ENCODE measurements at places on chromosomes 5 and 9. TPM values are rescaled to one million over a fixed set of nuclear protein-coding genes. Genes with fewer than 3 reads are reported as not detected.
A peak's percentile ranks its signal among the peaks of the same experiment; 100 is the strongest.

DNA sequence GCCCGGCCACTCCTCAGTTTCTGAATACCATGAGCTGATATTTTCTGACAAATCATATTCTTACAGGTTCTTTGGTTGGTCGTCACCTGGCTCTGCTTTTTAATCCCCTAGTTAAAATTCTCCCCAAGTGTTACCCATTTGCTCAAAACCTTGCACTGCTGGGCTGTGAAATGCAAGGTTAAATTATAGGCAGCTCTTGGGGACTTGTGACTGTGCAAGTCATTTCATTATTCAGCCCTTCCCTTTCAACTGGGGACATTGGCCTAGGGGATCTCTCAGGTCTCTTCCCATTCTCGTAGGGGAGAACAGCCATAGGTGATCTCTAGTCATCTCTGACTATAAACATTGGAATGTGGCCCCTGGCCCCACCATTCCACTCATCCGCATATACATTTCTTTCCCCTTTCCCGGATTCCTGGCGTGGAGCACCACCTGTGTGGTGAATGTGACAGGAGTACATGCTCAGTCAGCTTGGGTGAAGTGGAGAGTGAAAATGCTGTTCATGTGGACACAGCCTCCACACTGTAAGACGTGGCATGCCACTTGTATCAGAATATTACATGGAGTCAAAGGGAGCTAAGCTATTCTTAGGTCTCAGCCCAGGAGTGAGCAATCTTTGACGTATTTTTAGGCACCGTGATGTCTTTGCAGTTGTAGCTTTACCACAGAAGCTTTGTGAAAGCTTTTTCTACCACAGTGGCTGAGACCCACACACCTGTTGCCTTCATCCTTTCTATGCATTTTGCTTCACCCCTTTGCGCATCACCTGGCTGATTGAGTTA, 386.7 kb downstream of the KDM4C start:
- peaks cover 5% of the 10 kb centered on the region for H3K4me1 ChIP-seq
- DNase-seq, result no peak
- H3K27me3 ChIP-seq, result no peaks in the 10 kb centered on the region
- no peak overlapping the region for H3K4me3 ChIP-seq

DNA sequence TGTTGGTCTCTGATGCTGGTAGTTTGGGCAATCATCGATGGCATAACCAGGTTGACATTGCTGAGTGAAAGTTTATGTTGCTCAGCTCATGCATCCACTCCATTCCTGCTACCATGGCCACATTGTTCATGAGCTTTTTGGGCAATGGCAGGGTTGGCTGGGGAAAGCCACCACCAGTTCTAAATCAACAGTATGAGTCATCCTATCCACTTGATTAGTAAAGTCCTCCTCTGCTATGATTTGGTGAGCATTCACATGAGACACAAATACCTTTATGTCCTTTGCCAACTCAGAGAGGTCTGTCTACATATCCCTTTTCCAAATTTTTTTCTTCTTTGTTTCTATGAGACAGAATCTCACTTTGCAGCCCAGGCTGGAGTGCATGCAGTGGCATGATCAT, 129.7 kb upstream of the FBN2 start:
- no peak for DNase-seq
- no peaks in the 10 kb centered on the region for H3K36me3 ChIP-seq
- H3K27me3 ChIP-seq, result no peaks in the 10 kb centered on the region
- H3K4me3 ChIP-seq, result no peak overlapping the region
- no peaks in the 10 kb centered on the region for H3K4me1 ChIP-seq

GRCh38 chr9:132099741-132100407, 20.2 kb upstream of the MED27 start:
- H3K27me3 ChIP-seq, result no peaks in the 10 kb centered on the region
- H3K27ac ChIP-seq, result no peak overlapping the region
- DNase-seq, result no peak
- H3K36me3 ChIP-seq, result no peaks in the 10 kb centered on the region
- H3K4me1 ChIP-seq, result no peaks in the 10 kb centered on the region

DNA sequence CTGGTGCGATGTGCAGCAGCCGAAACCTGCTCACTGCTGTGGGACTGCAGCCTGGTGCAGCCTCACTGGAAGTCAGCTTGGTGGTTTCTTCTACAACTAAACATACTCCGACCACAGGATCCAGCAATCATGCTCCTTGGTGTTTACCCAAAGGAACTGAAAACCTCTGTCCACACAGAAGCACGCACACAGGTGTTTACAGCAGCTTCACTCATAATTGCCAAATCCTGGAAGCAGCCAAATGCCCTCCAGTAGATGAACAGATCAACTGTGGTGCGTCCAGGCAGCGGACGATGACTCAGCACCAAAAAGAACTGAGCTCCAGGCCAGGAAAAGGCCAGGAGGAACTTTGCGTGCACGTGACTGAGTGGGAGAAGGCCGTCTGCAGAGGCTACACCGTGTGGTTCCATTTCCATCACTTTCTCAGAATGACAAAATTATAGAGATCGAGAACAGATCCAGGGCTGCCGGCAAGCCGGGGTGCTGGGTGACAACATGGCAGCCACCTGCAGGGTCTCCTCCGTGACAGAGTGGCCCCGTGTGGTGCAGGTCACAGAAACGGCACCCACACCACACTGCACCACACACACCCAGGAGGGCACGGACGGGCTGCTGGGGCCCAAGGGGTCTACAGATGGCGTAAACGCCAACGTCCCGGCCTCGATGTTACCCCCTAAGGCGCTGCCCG, 23.1 kb upstream of the NSMF start:
- H3K27ac ChIP-seq, result peak overlapping the region; percentile 57
- no peak overlapping the region for H3K4me3 ChIP-seq
- no peaks in the 10 kb centered on the region for H3K4me1 ChIP-seq
- no peaks in the 10 kb centered on the region for H3K27me3 ChIP-seq
- peak; percentile 65 for DNase-seq

GRCh38 chr9:112002847-112003457, 106.3 kb downstream of the UGCG start:
- no peaks in the 10 kb centered on the region for H3K4me1 ChIP-seq
- H3K27ac ChIP-seq, result no peak overlapping the region
- no peaks in the 10 kb centered on the region for H3K36me3 ChIP-seq
- H3K27me3 ChIP-seq, result no peaks in the 10 kb centered on the region
- no peak for DNase-seq

SVEP1 gene
- total RNA-seq, result 63.5 TPM
